ENCODE measurements at places on chromosomes 1 and 21.

DNA sequence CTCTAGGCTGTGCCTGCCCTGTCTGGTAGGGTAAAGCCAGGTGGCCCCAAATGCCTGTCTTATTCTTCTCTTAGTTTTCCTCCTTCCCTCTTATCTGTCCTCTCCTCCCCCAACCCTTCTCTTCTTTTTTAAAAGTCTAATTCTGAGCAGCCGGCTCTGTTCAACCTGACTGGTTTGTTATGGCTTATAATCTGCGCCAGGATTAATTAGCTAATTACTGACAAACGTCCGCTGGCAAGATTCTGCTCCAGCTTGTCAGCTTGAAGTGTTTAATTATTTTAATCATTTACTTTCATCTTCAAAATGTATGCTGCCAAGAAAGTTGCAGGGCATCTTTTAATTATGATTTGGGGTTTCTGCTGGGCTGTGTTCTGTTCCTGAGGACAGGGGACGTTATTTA lies 27.2 kb upstream of the PSMB2 start:
- no peak for DNase-seq

DNA sequence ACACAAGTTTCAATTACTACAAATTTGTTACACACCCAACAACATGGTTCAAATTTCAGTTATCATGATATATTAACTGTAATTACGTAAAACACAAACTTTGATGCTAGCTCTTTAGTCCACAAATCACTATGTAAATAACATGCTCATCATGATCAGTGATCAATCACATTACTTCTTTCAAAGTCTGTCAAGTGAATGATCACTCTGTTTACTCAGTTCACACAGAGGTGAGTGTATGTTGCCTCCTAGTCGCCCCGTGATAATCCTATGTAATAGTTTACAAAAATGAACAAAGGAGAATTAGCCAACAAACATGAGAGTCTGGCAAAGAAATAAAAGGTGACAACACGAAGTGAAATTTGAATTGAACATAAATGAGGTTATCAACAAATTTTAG lies 14.3 kb downstream of the EDEM3 start:
- no peak for DNase-seq

DNA sequence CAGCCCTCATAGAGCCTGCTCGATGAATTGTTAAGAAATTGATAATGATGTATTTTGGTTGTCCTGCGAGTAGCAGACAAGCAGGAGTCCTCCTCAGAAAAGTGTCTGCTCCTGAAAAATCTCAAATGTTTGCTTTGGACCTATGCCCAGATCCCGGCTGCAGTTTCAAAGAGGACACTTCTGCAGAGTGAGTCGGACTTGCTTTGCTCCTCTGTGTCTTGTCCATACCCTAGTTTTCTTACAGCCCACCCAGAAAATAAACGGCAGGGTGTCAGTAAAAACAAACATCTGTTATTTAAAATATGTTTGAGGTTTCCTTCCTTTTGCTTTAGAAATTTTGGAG lies 2.8 kb downstream of the S100A10 start:
- peak; percentile 73 for DNase-seq

GRCh38 chr1:201917362-201918033 lies 28.8 kb downstream of the SHISA4 start:
- DNase-seq: peak; percentile 34

GRCh38 chr1:235253219-235253962 lies 74.6 kb downstream of the ARID4B start:
- peak; percentile 61 for DNase-seq

DNA sequence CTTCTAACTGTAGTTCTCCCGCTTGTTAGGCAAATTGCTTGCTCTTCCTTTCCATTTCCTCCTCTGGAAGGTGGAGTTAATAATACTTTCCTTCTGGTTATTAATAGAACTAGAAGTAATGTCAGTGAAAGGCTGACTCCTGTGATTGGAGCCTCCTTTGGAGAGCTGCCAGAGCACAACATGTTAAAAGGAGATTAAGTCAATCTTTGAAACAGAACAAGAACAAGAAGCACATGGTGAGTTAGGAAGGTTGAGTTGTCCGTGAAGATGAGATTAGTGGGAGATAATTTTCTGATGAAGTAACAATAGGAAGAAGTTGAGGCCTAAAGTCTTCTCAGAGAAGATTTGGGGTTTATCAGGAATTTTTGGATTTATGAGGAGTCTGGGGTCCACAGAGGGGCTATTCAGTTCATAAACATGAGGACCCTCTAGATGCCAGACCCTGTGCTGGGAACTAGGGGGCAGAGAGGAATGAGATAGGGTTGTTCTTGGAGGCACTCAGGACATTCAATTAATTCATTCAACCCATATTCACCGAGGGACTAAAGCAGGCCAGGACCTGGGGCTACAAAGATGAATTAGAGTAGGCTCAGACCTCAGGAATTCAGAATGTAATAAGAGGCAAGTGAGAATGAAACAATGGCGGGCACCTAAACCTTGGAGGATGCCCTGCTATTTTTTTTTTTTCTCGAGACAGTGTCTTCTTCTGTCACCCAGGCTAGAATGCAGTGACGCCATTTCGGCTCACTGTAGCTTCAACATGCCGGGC lies 40.7 kb upstream of the DHCR24 start:
- DNase-seq: peak; percentile 75

- no peak for DNase-seq
Measured at GRCh38 chr21:39503123-39503762, 51.5 kb downstream of the SH3BGR start.

All from muscle of back (tissue), 13 donors.